GDM1 (cell line): ENCODE measurements at places on chromosomes 16 and 17.

GRCh38 chr16:75271441-75272096, 20.1 kb upstream of the BCAR1 start:
- no peak for DNase-seq

DNA sequence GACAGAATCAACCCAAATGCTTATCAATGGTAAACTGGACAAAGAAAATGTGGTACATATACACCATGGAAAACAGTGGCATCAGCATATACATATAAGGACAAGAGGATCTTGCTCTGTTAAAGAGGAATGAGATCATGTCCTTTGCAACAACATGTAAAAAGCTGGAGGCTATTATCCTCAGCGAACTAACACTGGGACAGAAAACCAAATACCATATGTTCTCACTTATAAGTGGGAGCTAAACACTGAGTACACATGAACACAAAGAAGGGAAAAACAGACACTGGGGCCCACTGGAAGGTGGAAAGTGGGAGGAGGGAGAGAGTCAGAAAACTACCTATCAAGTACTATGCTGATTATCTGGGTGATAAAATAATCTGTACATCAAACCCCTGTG, 447.3 kb upstream of the MAF start:
- no peak for DNase-seq

DNA sequence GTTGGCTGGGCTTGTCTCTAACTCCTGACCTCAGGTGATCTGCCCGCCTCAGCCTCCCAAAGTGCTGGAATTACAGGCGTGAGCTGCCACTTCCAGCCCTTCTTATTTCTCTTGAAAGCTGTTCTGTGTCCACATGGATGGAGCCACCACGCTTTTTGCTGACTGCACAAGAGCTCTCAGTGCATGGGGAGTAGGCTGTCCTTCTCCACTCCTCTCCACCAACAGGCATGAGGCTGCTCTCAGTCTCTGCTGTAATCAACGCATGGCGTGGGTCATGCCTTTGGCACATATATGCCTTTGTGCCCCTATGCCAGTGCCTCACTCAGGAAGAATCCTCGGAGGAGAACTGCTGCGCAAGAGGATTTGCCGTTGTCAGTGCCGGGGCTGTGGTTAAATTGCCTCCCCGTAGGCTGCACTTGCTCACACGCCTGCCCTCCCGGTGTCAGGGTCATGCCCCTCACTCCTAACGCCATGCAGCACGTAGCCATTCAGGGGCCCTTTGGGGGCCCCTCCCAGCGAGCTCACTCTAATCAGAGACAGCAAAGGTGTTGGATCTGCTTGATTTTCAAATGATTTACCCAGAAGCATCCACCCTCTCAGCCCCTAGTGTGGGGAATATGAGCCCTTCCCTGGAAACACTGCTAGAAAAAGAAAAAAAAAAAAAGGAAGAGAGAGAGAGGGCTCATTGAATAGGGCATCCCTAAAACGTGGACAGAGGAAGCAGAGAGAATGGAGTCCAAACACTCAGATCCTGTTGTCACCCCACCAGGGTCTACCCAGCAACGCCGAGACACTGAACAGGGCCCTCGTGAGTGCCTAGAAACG, 47.5 kb upstream of the ZCCHC14 start:
- DNase-seq: no peak

- no peak for DNase-seq
Measured at GRCh38 chr17:49784636-49785035, 3.8 kb upstream of the KAT7 start.

DNA sequence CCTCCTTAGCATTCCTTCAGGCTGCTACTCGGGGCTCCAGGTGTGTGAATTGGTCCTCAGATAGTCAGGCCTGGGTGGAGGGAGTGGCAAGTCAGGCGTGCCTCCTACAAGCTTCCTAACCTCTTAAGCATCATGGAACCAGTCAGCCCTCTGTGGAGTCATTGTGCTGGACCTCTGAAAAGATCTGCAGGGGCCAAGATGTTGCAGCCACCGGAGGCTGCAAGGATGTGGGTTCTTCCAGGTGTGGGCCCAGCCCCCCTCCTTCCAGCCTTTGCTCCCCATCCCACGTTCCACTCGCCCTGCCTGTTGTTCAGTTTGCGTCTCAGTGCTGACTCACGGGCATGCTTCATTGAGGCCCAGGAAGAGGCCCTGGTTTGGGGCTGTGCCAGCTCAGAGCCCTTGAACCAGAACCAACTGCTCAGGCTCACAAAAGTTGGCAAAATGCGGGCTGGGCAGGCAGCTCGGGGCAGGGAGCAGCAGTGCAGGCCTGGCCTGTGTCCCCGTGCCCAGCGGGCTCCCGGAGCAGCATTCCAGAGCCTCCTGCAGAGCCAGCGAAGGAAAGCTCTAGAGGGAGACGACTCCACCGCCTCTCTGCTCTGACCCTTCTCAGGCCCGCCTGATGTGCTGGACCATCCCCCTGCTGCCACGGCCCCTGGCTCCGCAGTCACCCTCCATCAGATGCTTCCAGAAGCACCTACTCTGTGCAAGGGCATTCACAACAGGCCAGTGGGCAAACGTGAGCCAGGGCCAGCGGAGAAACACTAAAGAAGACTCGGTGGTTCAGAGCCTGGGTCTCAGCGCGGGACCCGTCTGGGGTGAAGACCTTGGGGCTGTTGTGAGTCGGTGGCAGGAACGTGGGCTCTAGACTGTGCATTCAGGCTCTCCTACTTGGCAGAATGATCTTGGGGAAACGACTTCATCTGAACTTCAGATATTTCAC, 7.5 kb downstream of the LDHD start:
- peak; percentile 45 for DNase-seq

GRCh38 chr17:50062293-50063243, 6.7 kb downstream of the ITGA3 start:
- DNase-seq: no peak

DNA sequence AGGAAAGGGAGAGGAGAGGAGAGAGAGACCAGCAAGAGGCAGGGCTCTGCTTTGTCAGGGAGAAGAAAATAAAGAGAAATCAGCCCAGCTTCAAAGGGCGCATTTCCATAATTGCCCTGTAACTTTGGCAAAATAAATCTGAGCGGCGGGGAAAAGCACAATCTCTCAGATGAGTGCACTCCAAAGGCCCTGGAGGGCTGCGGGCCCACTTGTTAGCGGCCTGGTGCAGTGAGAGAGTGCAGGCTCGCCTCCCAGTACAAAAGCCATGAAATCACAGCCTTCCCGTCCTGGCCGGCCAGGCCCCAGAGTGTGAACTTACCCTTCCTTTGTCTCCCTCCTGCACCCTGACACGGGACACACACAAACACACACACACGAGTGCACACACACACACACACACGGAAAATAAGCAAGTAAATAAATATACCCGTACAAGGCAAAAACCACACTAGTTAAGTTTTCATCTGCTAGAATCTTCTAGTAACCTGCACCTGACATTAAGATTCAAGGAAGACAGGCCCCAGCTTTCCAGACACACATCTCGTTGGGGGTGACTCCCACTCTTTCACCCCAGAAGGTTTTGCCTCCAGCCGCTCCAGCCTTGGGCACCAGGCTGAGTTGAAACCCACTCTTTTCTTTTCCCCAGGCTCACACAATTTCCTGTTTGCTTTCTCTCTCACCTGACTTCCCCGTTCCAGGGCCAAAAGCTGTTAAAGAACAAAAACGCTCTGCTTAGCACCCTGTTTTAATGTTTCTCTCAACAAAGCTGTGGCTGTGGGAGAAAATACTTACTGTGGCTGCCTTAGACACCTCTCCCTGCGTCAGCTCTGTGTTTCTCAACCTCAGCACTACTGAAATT, 8.5 kb downstream of the IRX3 start:
- DNase-seq: no peak

- no peak for DNase-seq
Measured at GRCh38 chr17:82487910-82488309, 29.4 kb downstream of the NARF start.

- no peak for DNase-seq
Measured at GRCh38 chr16:74868501-74868900, 93.9 kb upstream of the FA2H start.

- no peak for DNase-seq
Measured at GRCh38 chr17:14840616-14841231, 424.4 kb downstream of the PMP22 start.

DNA sequence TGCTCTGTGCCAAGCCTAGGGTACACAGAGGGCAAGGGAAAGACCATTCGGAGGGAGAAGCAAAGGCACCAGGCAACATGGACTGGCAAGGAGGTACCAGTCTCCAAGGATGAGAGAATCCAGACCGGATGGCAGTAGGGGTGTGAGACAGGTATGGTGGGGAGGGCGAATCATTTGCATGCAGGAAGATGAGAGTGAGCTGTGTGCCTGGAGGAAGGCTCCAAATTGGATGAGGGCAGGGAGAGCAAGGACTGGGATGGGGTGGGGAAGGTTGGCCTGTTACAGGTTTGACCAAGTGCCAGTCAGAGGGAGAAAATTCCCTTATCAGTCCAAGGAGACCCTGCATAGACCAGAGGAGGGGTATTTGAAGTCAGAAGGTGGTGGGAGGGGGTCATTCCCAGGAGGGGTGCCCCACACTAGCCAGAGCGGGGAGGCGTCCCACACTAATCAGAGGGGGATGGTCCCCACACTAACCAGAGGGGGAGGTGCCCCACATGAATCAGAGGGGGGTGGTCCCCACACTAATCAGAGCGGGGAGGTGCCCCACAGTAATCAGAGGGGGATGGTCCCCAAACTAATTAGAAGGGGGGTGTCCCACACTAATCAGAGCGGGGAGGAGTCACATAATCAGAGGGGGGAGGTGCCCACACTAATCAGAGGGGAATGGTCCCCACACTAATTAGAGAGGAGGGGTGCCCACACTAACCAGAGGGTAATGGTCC, 737 bp downstream of the CANT1 start:
- DNase-seq: no peak

- no peak for DNase-seq
Measured at GRCh38 chr17:77893144-77894044, 65.1 kb upstream of the TNRC6C start.

GRCh38 chr16:22890976-22891375, 77.0 kb downstream of the HS3ST2 start:
- DNase-seq: no peak

DNA sequence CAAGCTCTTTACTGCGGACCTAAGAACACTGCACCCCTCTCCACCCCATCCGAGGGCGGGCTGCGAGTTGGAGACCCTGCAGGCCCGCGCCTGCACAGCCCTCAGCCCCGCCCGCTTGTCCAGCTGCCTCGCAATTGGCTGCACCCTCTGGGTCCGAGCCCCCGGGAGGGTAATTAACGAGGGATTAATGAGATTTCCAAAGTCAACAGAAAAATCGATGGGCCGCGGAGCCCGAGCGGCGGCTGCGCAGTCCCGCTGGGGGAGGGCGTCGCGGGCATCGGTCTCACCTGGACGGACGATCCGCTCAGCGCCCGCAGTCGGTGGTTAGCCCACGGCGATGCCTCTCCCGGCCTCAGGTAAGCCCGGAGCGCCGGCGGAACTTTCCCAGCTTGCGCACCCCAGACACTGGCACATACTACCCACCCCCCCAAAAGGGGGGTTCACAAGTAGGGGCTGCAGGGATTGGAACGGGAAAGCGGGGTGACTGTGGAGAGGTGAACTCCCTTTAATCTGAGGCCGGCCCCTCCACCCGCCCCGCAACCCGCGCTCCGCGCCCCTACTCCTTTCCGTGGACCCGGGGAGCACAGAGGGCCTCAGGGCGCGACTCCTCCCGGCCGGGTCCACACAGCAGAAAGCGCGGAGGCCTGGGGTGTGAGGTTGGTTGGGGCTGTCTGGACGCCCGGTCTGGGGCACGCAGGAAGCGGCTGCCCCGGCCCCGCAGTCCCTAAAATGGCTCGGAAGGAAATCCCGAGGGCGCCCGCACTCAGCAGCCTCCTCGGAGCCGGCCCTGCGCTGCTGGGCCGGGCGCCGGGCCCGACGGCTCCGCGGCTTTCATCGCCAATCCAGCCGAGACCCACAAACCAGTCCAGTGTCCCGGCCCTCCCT, at the start of gene OTOP3:
Gene OTOP3 (plus strand): TSS at position 314 of the 885 bp plus-strand sequence. CDS start 24 bp downstream, at position 338.
- DNase-seq: no peak
